ENCODE measurements at places on chromosomes 7 and 10. TPM values are rescaled to one million over a fixed set of nuclear protein-coding genes. Genes with fewer than 3 reads are reported as not detected.

Gene ZRANB1
- 59.1 TPM for total RNA-seq

Gene DGKI
- 93.9 TPM for total RNA-seq

Gene GATA3
- 0.69 TPM for total RNA-seq

Gene CALHM1
- total RNA-seq, result 0.23 TPM

Gene HOXA11
- not detected for total RNA-seq

Gene TMEM26
- 1.8 TPM for total RNA-seq

Gene NEUROG3
- not detected for total RNA-seq

Gene EIF5AL1
- total RNA-seq, result 0.23 TPM

Gene SFMBT2
- 33.7 TPM for total RNA-seq

Gene SUN3
- 0.69 TPM for total RNA-seq

Gene GNGT1
- total RNA-seq, result not detected

Gene UPK3BL2
- 2.8 TPM for total RNA-seq

Gene SEC31B
- 5.3 TPM for total RNA-seq

Gene GRB10
- 80.3 TPM for total RNA-seq

Gene RBP4
- total RNA-seq, result 6.7 TPM

Gene MUC3A
- 2.1 TPM for total RNA-seq

Gene HMX3
- 2.8 TPM for total RNA-seq

Gene CDHR1
- total RNA-seq, result 5.3 TPM

Gene PRPS1L1
- not detected for total RNA-seq

Gene ASIC3
- 1.4 TPM for total RNA-seq
